Ascending aorta (tissue), 2 donors: ENCODE measurements at places on chromosomes 11 and 22. TPM values are rescaled to one million over a fixed set of nuclear protein-coding genes. Genes with fewer than 3 reads are reported as not detected.

DNA sequence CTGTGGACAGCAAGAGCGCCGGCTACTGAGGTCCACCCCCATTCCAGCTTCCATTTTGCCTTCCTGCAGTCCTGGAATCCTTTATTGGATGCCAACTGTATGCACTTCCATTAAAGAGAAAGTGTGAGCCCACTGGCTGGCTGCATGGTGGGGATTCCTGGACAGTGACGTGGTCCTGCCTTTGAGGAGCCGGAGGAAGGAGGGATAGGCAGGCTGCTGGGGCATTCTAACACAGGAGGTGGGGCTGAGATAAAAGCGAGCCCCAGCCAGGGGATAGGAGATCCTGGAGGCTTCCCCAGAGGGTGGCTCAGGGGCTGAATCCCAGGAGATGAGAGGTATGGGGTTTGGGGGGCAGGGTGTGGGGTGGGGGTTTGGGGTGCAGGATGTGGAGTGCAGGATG is 984.7 kb downstream of the BRD1 start:
- no peak for DNase-seq

GRCh38 chr11:68677432-68677831 is 6.9 kb upstream of the GAL start:
- no peak for DNase-seq

DNA sequence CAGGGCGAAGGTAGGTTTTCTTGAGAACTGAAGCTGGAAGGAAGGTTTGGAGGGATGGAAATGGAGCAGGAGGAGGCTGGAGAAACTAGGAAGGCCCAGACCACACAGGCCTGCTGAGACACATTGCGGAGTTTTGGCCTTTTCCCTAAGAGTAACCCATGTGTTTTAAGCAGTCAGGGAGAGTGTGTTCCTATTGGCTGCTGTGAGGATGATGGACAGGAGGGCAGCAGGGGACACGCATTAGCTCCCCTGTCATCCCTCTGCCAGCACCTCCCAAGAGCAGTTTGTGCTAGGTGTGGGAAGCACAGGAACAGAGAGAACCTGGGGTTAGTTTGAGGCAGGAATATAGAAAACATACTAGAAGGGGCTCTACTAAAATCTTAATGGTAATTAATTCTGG is 842.1 kb downstream of the TBC1D22A start:
- DNase-seq, result no peak

HEPN1 gene
- not detected for total RNA-seq
